ENCODE measurements at places on chromosomes 11 and 22. TPM values are rescaled to one million over a fixed set of nuclear protein-coding genes. Genes with fewer than 3 reads are reported as not detected.
A peak's percentile ranks its signal among the peaks of the same experiment; 100 is the strongest.

The LRP5 gene
- total RNA-seq, result 19.6 TPM

DNA sequence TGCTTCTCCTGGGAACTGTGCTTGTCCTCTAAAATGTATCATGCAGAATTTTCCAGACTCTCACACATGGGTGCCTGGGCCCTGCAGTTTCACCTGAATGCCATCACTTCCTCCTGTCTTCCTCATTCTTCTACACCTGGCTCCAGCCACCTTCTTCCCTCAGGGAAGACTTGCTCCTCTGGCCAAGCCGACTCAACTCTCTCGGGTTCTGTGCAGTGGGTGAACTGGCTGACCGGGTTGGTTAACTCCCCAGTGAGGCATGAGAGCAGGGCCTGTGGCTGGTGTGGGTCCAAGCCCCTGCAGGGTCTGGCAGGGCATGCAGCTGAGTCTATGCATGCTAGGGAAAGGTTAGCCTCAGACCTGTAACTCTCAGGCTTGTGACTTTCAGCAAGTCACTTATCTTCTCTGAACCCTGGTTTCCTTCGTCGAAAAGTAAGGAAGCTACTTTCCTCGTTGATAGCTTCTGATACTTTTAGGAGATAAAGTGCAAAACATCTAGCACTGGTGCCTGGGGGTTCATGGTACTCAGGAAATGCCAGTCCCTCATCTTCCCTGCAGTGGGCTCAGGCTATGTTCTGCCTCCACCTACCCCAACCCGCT lies 11.9 kb downstream of the CD82 start:
- H3K27me3 ChIP-seq, result peaks cover 3% of the 10 kb centered on the region
- no peak overlapping the region for H3K4me3 ChIP-seq
- peaks cover 28% of the 10 kb centered on the region for H3K4me1 ChIP-seq
- no peak overlapping the region for H3K27ac ChIP-seq
- no peaks in the 10 kb centered on the region for H3K36me3 ChIP-seq

GRCh38 chr22:20315337-20316216 lies 4.3 kb downstream of the DGCR6L start:
- no peaks in the 10 kb centered on the region for H3K36me3 ChIP-seq
- no peak overlapping the region for H3K27ac ChIP-seq
- no peak overlapping the region for H3K4me3 ChIP-seq
- peaks cover 8% of the 10 kb centered on the region for H3K4me1 ChIP-seq
- H3K27me3 ChIP-seq, result no peaks in the 10 kb centered on the region

DNA sequence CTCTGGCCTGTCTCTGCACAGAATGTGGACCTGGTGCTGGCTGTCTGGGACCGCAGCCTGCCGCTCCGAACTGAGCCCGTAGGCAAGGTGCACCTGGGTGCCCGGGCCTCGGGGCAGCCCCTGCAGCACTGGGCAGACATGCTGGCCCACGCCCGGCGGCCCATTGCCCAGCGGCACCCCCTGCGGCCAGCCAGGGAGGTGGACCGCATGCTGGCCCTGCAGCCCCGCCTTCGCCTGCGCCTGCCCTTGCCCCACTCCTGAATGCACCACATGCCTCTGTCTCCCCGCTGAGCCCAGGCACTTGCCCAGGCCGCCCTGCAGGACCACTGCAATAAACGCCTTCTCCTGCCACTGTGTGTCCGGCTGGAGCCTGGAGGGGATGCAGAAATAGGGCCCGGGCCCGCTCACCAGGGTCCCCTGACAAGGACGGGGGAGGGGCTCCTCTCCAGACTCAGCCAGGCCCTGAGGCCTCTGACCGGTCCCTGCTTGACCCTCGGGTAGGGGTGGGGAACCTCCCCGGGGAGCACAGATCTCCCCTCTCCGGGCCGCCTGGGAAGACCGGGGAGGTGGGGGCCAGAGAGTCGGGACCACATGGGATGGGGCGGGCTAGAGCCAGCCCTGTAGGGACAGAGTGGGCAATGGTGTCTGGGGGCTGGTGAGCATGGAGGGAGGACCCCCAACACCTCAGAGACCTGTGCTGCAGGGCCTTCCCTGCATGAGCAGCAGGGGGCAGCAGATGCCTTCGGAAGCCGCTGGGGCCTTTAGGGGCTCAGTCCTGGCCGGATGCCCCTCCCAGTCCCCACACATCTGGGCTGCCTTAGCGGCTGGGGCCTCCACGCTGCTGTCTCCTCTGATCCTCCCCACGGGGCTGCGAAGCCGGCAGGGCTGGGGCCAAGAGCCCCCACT lies 1.4 kb upstream of the TNNI2 start:
- H3K27ac ChIP-seq, result no peak overlapping the region
- no peak overlapping the region for H3K4me3 ChIP-seq
- no peaks in the 10 kb centered on the region for H3K36me3 ChIP-seq
- no peaks in the 10 kb centered on the region for H3K4me1 ChIP-seq
- no peaks in the 10 kb centered on the region for H3K27me3 ChIP-seq

- DNase-seq, result peak; percentile 99
- H3K36me3 ChIP-seq, result no peaks in the 10 kb centered on the region
- peak overlapping the region; percentile 99 for H3K27ac ChIP-seq
Measured at GRCh38 chr11:27218421-27219038, 144.5 kb downstream of the CCDC34 start.

GRCh38 chr22:22465094-22465602 lies 43.4 kb downstream of the ZNF280B start:
- H3K27me3 ChIP-seq, result peaks cover 3% of the 10 kb centered on the region
- H3K27ac ChIP-seq, result no peak overlapping the region
- no peak for DNase-seq
- no peaks in the 10 kb centered on the region for H3K4me1 ChIP-seq
- H3K4me3 ChIP-seq, result no peak overlapping the region

GRCh38 chr11:131675121-131675888 lies 304.9 kb downstream of the NTM start:
- no peak overlapping the region for H3K4me3 ChIP-seq
- DNase-seq, result peak; percentile 84
- no peaks in the 10 kb centered on the region for H3K36me3 ChIP-seq
- peak overlapping the region; percentile 54 for H3K27ac ChIP-seq
- H3K4me1 ChIP-seq, result peaks cover 19% of the 10 kb centered on the region
- H3K27me3 ChIP-seq, result no peaks in the 10 kb centered on the region

DNA sequence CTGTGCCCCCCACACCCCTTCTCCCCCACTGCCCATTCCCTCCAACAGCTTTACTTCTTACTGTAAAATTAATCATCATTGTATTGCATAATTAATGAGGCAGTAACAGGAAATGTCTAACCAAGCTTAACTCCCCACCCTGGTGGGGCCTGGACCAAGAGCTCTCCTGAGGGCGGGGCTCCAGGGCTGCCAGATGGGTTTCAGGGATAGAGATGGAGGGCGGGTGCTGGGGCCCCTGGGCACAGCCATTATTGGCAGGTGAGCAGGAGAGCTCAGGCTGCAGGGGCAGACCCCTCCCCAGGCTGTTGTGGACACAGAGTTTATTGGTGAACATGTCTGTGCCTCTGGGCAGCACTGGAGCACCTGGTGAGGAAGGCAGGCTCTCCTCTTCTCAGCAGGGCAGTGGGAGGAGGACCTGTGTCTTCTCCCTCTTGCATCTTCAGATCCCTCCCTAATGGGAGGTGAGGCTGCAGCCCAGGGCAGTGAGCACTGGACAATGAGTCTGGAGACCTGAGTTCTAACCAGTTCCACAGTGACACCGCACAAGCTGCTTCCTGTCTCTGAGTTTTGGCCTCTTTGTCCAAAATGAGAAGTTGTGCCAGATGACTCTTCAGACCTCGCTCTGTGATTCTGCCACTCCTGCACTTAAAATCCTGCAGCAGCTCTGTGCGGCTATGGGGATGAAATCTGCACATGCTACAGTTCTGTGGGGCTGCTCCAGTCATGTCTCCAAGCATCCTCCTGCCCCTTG lies 233.3 kb downstream of the CEP164 start:
- DNase-seq, result no peak
- no peaks in the 10 kb centered on the region for H3K36me3 ChIP-seq
- no peak overlapping the region for H3K27ac ChIP-seq
- H3K27me3 ChIP-seq, result peaks cover 4% of the 10 kb centered on the region
- no peaks in the 10 kb centered on the region for H3K4me1 ChIP-seq
- H3K4me3 ChIP-seq, result no peak overlapping the region

GRCh38 chr11:16860617-16861016 lies 122.2 kb downstream of the C11orf58 start:
- no peak for DNase-seq
- no peaks in the 10 kb centered on the region for H3K36me3 ChIP-seq
- no peak overlapping the region for H3K27ac ChIP-seq
- no peak overlapping the region for H3K4me3 ChIP-seq
- H3K27me3 ChIP-seq, result no peaks in the 10 kb centered on the region

The SLC22A12 gene
- total RNA-seq, result not detected

The CBLIF gene
- total RNA-seq, result not detected

The GVQW3 gene
- total RNA-seq, result 2.0 TPM

The LARGE2 gene
- total RNA-seq, result 0.36 TPM

The TREH gene
- total RNA-seq, result not detected

The COMMD9 gene
- total RNA-seq, result 78.4 TPM

- no peak overlapping the region for H3K27ac ChIP-seq
- no peaks in the 10 kb centered on the region for H3K27me3 ChIP-seq
- no peak for DNase-seq
- H3K36me3 ChIP-seq, result peaks cover 68% of the 10 kb centered on the region
- H3K4me3 ChIP-seq, result no peak overlapping the region
Measured at GRCh38 chr11:72004515-72005346, 6.0 kb downstream of the IL18BP start.

- H3K36me3 ChIP-seq, result no peaks in the 10 kb centered on the region
- DNase-seq, result no peak
- H3K27me3 ChIP-seq, result no peaks in the 10 kb centered on the region
- H3K4me1 ChIP-seq, result peaks cover 2% of the 10 kb centered on the region
Measured at GRCh38 chr11:119716582-119717498, 12.2 kb downstream of the NECTIN1 start.

DNA sequence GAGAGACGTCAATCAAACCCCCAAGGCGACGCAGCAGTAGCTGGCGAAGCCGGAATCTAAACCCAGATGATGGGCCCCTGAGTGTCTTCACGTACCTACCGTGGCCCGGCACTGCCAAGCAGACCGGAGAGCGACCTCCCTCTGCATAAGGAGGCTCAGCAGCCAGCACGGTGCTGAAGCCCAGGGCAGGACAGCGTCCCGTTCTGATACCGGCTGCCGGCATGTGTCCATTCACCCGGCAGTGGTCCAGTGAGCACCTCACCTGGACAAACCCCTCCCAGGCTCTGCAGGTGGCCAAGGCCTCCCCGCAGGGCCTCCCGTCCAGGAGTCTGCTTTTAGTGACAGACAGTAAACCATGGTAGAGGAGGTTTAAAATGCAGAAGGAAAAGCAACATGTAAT lies 142.0 kb downstream of the BRD1 start:
- H3K4me1 ChIP-seq, result no peaks in the 10 kb centered on the region
- no peaks in the 10 kb centered on the region for H3K27me3 ChIP-seq
- no peaks in the 10 kb centered on the region for H3K36me3 ChIP-seq
- no peak overlapping the region for H3K27ac ChIP-seq

GRCh38 chr22:45240104-45240809 lies 437 bp downstream of the KIAA0930 start:
- H3K4me1 ChIP-seq, result peaks cover 10% of the 10 kb centered on the region
- DNase-seq, result no peak
- H3K27me3 ChIP-seq, result no peaks in the 10 kb centered on the region
- peak overlapping the region; percentile 33 for H3K27ac ChIP-seq
- no peaks in the 10 kb centered on the region for H3K36me3 ChIP-seq
- peak overlapping the region; percentile 71 for H3K4me3 ChIP-seq

Measured in astrocyte (in vitro differentiated cells and primary cell).